ENCODE measurements at places on chromosomes 2 and 18.

DNA sequence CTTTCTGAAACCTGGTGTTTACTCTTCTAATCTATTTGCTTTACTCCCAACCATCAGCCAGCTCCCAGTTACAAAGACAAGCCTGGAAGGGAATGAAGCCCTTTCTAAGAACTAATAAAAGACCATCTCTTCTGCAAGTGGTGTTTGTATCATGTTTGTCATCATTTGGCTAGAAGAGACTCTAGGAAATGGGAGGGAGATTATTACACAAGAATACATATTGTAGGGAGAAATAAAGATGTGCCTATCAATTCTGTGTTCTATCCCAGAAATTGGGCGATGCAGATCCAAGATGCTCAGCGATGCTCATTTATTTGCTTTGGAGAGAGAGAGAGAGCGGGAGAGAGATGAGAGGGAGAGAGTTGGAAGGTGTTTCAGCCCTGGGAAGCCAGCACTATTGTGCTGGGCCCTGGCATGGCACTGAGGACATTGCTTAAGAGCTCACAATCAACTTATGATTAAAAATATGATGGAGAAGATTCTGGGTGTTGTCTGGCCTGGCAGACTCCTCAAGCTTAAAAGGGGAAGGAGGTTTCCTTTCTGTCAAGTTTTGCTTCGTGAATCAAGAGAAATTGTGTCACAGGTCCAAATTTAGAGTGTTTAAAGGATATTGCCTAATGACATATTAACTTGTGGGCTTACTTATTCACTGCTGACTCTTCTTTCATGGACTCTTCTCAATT, 41.8 kb upstream of the AFF3 start:
- no peak for DNase-seq

DNA sequence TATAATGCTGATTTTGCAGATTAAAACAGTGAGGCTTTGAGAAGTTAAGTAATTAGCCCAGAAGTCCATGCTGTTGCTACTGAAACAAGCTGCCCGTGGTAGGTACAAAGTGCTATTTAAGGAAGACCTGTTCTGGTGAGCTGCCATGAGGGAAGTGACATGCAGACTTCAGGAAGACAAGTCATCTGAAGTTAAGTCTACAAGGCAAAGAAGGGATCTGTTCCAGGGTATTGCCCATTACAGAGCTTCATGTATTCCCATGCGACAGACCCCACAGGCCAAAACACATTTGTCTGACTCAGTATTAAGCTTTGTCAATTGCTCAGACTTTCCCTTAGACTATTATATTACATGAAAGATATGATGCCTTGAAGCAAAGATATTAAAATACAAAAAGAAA, 520.8 kb downstream of the FBXO15 start:
- no peak for DNase-seq

DNA sequence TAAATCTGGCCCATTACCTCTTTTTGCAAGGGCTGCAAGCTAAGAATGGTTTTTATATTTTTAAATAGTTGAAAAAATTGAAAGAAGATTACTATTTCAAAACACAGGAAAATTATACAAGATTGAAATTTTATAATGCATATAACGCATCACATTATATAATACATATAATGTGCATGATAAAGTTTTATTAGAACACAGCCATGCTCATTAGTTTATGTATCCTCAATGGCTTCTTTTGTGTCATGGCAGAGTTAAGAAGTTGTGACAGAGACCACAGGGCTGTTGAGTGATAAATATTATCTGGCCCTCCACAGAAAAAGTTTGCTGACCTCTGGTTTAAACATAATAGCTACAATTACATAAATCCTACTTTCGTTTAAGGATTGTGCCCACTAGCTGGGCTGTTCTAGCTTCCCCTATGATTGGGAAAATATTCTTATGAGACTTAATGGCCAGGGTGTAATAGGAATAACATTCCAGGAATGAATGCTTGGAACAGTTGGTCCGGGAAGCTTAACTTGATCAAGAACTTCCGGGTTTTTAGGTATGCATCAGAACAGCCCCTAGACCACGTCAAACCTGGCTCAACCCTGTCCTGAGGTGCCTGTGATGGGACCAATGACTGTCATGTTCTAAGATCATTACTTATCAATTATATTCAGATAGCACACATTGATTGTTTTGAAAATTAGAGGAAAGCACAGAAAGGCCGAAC, 98.7 kb upstream of the LPIN2 start:
- DNase-seq = no peak

- no peak for DNase-seq
These were observed 304.7 kb downstream of the TCF4 start for GRCh38 chr18:55283309-55283708.

GRCh38 chr2:127913808-127914457, 28.2 kb upstream of the AMMECR1L start:
- no peak for DNase-seq

- DNase-seq = no peak
These were observed 884 bp downstream of the HES6 start for GRCh38 chr2:238238766-238239542.

- no peak for DNase-seq
These were observed 26.1 kb downstream of the TYMS start for GRCh38 chr18:683531-683930.

Measured in stimulated activated CD8-positive, alpha-beta memory T cell treated with anti-CD3 and anti-CD28 coated beads, Interleukin-4, amount 100 ng/mL, for 1 hour (primary cell).